NCI-H1048 (cell line): ENCODE measurements at places on chromosomes 5 and 9.

- no peak for DNase-seq
These were observed 52.1 kb downstream of the PPIC start for GRCh38 chr5:122984425-122984824.

DNA sequence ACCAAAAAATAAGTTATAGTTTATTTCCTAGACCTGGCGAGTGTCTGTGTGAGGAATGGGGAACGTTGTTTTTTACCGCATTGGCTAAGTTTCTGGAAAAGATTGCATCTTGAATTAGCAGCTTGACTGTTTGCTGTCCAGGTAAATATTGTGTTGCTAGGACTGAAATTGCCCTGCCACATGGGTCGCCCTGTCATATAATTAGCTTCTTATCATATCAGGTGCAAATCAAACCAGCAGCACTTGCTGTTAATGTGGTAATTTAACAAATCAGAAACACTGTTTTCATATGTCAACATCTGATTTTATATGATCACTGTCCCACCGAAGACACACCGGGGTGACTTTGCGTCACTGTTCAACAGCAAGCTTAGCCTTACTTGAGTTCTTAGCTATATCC, 63.7 kb upstream of the ZNF622 start:
- DNase-seq = no peak

GRCh38 chr5:1244976-1245375, 19.8 kb downstream of the SLC6A18 start:
- DNase-seq = no peak

DNA sequence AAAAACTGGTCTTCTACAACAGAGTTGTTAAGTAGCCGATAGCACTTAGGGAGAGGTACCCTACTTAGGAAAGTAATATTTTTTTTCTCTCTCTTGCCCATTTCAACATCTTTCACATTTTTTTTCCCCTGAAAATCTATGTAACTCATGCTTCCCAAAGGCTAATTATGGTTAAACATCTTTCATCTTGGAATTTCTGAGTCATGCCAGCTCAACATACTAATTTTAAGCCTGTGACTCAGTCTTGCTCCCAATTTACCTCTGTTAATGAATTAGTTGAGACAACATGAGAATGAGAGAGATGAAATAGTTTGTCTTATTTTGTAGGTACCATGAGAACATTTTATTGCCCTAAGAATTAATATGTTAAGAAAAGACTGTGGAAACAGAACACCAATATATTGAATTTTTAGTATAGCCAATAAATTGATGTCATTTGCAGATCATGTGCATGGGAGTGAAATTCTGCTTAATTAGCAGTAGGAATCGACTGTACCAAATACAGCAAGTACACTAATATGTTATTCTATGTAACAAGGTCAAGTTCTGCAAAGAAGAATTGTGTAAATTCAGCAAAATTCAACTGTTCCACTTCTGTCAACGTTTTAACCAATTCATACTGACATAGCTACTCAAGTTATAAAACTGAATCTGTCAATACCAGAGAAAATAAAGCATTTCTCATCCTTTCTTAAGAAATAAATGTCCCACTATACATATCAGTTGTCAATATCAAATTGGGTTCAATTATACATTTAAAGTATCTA, 550.0 kb downstream of the PTPRD start:
- no peak for DNase-seq
